Spleen (tissue), 13 donors: ENCODE measurements at places on chromosomes 2 and 18.

GRCh38 chr2:190138032-190138431 is 75.5 kb upstream of the MSTN start:
- no peak for DNase-seq

GRCh38 chr2:126749537-126749936 is 93.6 kb downstream of the GYPC start:
- no peak for DNase-seq

DNA sequence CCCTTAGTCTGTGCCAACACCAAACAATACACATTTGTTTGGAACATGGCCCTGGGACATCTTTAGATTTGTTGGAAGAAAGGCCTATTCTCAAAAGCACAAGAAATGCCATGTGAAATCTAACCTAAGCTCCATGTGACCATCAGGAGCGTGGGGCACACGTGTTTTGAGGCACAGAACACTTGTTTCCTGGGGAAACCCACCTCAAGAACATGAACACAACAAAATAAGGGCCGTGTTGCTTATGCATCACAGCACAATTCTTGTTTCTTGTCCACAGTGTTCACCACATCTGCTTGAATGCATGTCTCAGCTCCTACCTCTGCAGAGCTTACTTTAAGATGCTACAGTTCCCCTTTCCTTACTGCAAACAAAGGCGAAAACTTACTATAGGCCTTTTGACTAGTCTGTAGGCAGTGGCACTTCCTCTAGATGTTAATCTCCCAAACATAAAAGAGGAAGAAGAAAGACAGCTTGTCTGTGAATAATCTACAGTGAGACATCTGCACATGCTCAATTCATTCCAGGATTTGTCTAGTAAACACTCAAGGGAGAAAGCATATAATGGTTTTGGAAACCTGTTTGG is 165.0 kb downstream of the ANKRD44 start:
- DNase-seq: peak; percentile 81

DNA sequence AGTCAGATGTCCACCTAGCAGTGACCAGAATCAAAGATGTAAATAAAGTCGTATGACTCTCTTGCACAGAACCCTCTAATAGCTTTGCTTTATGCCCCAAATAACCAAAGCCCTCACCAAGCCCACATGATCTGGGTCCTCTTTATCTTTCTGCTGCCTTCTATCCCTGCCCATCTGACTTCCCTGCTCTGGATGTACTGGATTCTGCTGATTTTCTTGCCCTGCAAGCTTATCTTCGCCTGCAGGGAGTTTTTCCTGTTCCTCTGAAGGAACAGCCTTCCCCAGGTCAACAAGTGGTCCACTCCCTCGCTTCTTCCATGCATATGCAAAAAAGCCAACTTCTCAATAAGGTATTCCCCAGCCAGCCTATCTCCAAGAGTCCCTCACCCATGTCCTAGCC is 18.7 kb downstream of the IL36B start:
- no peak for DNase-seq

DNA sequence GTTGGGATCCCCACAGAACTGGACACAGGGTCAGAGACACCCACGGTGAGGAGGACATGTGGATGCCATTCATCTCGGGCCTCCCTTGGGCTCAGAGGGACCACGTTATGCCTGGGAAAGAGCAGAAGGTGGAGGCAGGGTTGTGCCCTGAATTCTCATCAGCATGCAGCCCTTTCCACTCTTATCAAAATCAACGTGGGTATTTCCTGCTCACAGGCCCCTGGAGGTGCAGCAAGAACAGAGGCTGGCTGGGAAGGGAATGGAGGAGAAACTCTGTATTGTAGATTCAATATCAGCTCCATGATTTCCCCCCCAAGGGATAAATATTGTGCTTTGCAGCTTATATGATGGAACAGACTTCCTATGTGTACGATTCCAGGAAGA is 90.9 kb downstream of the SETBP1 start:
- DNase-seq: no peak
